Activated T-cell treated with anti-CD3 and anti-CD28 coated beads, Interleukin-2, amount 50 U/mL, for 1 hour (primary cell): ENCODE measurements at places on chromosomes 5 and 9.
A peak's percentile ranks its signal among the peaks of the same experiment; 100 is the strongest.

DNA sequence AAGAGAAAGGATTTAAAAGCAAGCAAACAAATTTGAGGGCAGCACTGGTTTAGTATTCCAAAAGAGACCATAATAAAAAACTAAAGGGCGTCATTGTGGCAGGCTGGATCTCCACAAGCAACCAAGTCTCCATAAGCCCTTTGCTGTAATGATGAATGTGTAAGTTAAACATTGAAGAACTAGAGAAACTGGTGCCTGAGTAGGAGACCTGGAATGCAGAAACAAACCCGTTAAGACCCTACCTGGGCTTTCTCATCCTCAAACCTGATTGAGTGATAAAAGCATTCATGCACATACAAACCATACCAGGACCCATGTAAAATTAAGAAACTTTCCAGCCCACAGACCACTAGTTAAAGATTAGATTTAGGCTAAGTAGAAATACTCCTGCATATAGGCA is 1.9 kb upstream of the SCGB3A2 start:
- no peak for DNase-seq

DNA sequence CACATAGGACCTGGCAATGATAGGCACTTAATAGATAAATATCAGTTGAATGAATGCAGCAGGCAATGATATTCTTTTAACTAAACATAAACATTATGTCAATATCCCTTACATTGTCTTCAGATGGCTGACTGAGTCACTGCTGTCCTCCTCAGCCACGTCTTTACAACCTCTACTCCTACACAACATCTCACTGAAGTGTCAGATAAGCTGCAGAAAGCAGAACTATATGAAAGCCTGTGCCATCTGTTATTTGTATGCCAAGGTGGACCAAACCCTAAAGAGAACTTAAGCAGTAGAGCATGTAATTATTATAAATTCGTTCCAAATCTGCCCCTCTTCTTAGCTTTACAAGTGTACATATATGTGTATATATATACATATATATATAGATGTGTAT is 271.2 kb downstream of the RASEF start:
- no peak for DNase-seq

DNA sequence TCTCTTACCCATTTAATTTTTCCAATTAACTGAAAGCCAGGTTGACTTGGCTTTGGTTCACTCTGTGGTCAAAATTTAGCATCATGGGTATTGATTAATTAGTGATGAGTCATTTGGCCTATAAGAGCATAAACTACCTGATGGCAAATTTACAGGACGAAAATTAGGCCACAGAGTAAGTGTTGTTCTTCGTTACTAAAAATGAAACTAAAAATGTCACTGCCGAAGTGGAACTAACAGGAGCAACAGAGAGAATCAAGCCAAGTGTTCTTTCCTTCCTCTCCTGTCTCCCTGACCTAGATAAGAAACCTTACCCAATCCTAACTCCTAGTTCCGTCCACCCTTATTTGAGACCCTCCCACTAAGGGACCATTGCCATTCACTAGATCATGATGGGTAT is 176.9 kb downstream of the RAB3C start:
- no peak for DNase-seq

DNA sequence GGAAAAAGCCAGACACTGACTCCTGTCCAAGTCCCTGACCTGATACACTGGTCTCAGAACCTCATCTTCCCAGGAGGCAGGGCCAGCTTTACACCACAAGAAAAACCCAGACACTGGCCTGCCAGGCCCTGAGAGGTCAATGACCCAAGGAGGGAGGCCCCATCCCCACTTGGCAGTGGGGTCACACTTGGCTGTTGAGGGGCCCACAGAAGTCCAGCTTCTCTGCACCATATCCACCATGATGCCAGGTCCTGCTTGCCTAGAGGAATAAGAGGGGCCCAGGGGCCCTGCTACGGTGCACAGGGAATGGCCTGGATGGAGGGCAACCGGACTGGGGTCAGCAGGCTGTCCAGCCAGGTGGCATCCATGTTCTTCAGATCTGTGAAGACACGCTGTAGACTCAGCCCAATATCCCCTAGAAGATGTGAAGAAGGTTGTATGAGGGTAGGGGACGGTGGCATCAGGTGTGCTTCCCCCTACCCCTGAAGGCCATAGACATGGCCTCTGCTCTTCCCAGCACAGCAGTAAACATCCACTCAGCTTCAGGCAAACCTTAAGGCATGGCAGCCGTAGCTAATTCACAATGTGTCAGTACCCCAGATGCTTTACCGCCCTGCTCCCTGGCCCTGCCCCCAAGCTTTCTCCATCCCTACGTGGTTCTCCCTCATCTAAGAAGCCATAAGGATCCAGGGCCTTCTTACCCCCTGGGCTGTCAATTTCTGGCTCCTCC is 6.7 kb downstream of the IRF1 start:
- peak; percentile 25 for DNase-seq

DNA sequence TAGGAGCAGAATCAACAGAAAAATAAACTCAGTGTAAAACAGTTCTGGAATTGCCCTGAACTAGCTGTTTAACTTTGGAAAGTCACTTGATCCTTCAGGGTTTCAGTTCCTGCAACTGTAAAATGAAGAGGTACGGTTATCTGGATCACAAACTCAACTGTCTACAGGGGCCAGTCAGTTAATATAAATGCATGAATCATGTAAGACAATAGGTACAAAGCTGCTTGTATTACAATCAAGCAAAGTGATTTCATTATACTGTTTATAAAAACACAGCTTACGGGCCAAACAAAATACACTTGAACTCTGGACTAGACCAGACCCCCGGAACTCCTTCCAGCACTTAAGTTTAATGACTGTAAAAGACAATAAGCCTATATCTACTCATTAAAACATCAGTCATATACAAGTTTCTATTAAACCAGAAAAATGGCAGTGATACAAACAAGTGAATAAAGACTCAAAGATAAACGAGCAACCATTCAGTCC is 73.0 kb downstream of the MRPS27 start:
- DNase-seq = no peak

DNA sequence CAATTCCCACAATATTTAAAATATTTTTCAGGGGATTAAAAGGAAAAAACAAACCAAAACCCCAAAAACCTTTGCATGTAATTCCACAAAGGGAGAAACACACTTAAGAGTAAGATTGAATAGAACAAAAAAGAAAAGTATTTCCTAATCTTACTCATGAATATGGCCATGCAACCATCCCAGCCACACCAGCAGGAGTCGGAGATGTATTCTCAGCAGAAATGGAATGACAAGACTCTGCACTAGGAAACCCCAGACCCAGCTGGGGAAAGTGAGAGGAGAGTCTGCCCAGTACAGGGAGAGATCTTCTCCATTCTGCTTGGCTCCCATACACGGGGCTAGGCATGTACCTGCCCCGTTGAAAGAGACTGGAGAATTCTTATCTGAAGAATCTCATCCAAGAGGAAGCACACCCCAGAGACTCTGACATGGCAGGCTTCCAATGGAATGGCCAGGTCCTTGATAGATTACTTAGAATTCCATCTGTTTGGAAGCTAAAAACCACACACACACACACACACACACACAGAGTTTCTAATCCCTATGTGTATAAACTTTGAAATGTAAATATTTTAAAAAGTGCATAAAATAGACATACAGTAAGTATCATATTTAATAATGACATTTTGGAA is 118.8 kb downstream of the GADD45G start:
- no peak for DNase-seq

DNA sequence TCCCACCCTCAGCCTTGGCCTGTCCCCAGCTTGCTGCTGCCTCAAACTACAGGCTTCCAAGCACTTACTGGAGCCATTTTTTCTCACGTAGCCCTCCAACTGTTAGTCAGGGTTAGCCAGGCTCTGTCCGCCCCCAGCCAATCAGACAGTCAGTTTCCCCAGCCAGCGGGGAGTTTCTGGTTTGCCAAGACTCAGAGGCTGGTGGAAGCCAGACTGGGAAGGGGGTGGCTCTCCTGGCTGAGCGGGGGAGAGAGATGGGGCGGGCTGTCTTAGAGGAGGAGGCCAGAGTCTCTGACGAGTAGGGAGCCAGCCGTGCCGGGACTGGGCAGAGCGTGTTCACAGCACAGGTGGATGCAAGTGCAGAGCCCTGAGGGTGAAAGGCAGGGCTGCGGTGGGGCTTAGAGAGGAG is 15.3 kb downstream of the PROP1 start:
- no peak for DNase-seq

DNA sequence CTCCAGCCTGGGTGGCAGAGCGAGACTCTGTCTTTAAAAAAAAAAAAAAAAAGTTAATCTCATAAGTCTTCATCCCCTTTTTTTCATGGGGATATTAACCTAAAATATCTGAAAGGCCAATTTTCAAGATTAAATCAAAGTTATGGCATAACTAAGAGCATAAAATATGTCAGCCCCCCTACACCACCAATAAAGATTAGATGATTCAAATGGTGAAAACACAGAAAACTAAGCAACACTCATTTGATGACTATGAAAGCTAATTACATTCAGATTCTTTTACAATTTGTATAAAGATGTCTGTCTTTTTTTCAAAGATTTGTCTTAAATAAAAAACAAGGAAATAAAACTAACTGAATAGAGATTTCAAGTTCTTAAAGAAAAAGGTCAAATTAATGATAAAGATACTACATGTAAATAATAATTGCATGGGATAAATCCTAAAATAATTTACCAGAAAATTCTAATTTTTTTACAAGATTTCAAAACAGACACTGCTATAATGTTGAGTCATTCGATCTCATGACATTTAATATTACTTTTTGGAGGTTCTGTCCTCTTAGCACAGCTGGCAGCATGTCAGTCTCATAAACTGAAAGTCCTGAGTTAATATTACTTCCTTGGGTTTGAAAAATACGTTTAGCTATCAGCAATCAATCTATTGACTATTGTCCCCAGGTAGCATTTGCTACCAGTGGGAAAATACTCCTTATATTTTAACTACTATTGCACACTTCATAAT is 112.9 kb downstream of the KIAA0825 start:
- DNase-seq = no peak

- DNase-seq = no peak
Observed at GRCh38 chr9:99349870-99350269, 127.8 kb downstream of the SEC61B start.

- no peak for DNase-seq
Observed at GRCh38 chr9:75912951-75913350, 22.5 kb downstream of the PCSK5 start.

DNA sequence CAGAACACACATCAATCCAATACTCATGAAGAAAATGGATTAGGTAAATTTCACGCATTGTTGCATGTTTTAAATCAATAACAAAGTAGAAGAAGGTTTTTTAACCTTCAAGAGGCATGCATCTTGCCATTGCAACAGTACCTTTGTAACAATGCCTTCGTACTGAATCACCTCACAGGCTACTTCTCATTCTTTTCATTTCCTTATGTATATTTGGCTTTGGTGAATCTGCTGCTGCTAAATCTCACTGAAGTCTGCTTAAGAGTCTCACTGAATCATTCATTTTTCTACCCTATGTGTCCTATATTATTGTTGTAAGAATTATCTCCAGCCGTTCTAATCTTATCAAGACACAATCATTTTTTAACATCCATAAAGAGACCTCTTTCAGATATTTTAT is 152.5 kb downstream of the CDH10 start:
- DNase-seq = no peak

DNA sequence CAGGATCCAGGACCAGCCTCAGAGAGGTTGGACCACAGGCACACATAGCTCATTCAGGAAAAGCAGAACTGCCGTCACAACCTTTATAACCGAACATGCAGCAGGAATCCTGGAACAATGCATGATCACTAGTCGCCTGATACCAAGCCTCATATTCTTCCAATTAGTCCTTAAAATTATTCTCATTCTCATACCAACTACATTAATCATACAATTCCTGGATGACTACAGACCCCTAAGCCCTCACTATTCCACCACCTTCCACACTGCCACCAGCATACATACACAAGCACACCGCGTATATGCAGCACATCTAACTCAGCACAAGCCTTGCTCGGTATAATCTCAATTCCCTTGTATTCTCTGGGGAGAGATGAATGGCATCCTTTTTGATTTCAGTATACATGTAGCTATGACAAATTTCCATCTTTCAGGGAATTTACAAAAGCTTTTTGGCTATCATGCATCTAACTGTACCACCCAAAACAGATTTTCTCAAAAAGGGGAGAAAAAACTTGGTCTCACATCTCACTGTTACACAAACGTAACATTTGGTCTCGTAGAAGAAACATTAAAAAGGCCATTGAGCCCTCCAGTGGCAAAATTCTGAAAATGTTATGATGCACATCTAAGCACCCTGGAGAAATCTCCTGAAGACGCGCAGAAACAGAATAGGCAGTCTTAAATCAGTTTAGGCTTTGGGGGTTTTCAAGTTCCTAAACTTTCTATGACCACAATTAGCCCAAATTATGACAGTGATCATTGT is 46.2 kb downstream of the MCTP1 start:
- no peak for DNase-seq

- peak; percentile 14 for DNase-seq
Observed at GRCh38 chr5:1511651-1512540, 11.9 kb downstream of the LPCAT1 start.

DNA sequence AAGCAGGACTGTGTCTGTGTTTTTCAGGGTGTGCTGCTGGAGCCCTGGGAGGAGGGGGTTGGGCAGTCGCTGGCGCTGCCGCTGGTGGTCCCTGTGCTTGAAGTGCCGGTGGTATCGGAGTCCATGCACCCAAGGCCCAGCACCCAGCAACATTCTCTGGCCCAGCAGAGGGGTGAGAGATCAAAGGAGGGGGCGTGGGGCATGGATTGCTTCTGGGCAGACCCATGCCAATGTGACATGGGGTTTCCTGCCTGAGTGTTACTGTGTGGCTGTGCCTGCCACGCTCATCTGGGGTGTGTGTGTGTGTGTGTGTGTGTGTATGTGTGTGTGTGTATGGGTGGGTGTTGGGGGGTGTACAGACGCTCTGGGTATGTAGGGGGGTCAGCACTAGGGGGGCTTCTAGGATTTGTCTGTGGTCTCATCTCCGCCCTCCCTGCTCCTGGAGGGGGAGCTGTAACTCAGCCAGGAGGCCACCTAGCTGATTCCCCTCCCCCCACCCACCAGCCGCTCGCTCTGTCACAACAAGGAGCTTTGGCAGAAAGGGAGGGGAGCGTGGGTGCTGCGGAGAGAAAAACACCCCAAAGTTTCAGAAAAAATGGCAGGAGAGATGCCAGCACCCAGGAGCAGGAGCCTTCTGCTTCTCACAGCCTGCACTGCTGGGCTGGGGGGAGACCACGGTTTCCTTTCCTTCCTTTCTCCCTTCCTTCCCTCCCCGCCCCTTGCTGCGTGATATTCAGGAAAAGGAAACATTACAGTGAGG is 35.9 kb upstream of the HSPA9 start:
- DNase-seq = no peak

- no peak for DNase-seq
Observed at GRCh38 chr5:159049844-159050315, 49.8 kb downstream of the EBF1 start.

- no peak for DNase-seq
Observed at GRCh38 chr5:96499753-96500345, 66.8 kb upstream of the PCSK1 start.

DNA sequence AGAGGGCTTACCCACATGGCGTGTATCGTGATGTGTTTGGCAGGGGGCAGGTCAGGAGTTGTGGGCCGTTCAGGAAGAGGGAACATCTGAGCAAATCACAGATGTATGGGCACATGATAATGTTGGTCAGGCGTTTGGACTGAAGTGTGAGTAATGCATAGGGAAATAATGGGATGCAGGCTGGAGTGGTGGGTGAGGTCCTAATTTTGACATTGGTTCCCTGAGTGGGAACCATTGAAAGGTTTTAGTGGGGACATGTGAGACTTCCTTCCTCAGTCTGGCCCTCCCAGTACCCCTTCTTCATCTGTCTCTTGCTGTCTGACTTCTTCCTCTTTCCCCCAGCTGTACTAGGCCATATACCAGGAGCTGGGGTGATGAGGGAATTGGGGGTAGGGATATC is 7.6 kb downstream of the OTULIN start:
- DNase-seq = no peak

- no peak for DNase-seq
Observed at GRCh38 chr5:41878173-41878572, 7.9 kb upstream of the OXCT1 start.
